ENCODE measurements at places on chromosomes 7 and 10. TPM values are rescaled to one million over a fixed set of nuclear protein-coding genes. Genes with fewer than 3 reads are reported as not detected.

The CUZD1 gene
- 1.9 TPM for total RNA-seq

The ACBD7 gene
- 0.39 TPM for total RNA-seq

The ATP6V1F gene
- total RNA-seq = 67.9 TPM

The ATP6V0E2 gene
- total RNA-seq = 45.9 TPM

The DEPP1 gene
- total RNA-seq = 0.44 TPM
